ENCODE measurements at places on chromosomes 6 and 20.

DNA sequence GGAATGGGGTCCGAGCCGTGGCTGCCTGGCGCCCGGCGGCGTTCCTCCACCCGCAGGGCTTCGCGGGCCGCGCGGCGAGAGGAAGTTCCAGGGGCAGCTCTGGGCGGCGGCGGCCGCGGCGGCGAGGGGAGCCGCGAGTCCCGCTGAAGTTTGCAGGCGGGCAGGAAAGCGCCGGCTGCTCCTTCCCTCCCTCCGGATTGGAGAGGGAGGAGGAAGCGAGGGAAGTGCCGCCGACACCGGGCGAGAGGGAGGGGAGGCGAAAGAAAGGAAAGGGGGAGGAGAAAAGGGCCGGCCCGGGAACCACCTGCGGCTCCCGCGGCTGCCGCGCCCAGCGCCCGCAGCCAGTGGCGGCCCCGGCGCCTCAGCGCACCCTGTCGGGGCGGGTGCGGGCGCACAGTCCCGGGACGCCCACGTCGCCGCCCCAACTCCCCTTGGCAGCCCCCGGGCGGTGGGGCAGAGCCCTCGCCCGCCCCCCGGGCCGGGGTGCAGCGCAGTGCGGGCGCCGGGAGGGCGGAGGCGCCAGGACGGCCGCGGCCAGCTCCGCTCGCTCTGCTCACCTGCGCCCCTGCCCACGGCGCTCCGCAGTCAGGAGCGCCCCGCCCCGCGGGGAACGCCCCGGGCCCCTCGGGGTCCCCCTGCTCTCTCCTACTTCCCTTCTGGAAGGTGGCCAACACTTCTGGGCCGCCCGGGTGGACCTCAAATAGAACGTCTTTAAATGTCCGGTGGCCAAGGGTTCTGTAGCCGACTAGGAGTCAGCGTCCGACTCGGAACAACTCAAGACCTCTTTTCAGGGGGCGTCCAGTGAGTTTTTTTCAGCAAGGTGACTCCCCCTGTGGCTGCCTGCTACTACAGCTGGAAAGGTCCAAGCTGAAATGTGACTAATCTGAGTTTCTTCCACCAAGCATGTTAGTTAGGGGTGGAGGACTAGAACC lies 80.3 kb upstream of the CCDC28A start:
- DNase-seq, result no peak

DNA sequence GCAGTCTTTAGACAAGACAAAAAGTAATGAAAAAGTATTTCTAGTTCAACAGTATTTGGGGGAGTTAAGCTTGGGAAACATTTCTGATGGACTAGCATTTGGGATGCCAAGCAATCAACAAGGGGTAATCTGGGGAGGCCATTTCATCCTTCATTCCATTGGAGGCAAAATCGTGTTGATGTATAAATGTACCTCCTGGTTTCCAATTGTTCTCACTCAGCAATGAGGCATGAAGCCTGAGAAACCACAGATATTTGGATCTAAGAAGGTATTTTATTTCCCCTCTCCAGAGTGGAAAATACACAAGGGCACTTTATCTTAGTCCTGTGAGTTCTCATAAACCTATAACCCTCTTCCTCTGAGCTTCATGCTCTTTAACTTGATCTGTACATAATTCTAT lies 68.2 kb downstream of the TBX18 start:
- DNase-seq, result no peak

DNA sequence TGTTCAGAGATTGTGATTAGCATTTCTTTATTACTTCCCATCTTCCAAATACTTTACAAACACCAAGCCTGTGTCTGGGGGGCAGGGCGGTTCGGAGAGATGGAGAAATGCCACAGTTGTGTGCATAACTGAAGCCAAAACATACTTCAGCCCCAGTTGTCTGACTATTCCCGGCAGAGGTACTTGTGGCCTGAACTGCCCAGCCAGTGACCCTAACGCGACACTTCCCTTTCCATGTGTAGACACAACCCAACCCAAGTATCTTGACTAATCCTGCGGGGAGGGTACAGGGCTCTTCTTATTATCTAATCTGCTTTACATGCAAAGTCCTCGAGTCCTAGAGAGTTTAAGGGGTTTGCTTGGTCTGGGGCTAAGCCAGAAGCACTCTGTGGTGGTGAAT lies 46.2 kb downstream of the ISM1 start:
- no peak for DNase-seq

DNA sequence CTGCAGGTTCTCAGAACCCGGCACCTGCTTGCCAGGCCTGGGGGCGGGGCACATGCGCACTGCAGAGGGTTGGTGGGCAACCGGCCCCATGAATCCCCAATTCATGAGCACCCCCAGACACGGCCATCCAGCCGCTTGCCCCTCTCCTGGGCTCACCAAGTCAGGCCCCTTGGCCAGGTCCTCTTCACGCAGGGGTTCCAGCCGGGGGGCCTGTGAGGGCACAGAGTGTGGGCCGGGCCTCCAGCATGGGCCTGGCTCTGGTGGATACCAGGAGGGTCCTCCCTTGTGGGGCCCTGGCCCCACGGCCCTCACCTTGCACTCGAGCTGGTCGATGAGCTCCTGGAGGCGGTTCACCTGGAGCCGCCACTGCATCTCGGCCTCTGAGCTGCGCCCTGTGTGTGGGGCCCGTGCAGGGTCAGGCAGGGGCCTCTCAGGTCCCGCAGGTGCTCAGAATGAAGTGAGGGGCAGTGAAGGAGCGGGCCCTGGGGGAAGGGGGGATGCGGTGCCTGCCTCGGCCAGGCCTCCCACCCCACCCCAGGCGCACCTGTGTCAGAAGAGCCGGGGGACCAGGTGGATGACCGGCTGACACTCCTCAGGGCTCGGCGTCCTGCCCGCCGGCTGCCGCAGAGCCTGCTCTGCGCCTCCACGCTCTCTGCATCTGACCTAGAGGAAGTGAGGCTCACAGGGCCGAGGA lies 2.6 kb upstream of the C20orf144 start:
- DNase-seq, result no peak

DNA sequence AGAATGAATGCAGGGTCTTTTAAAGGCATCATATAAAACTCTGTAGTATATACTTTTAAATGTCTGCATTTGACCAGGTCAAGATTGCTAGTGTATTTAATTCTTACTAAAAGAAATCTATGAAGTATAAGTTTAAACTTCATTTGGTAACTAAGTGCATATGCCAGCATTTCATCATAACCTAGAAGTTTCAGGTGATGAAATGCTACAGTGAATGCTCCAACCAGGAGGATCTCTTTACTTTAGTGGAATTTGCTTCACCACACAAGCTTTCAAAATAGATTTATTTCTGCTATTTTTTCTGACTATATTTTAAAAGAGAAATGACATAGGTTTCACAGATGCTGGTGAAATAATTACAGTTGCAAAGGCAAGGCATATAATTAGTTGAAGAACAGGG lies 141.9 kb downstream of the HIVEP2 start:
- no peak for DNase-seq
